Dermis microvascular lymphatic vessel endothelial cell (primary cell): ENCODE measurements at places on chromosomes 16 and 17.

- no peak for DNase-seq
These were observed 181.3 kb downstream of the HS3ST3A1 start for GRCh38 chr17:13420418-13420826.

- DNase-seq, result no peak
These were observed 118.8 kb upstream of the METRNL start for GRCh38 chr17:82960419-82961271.

- no peak for DNase-seq
These were observed 16.3 kb downstream of the MAPT start for GRCh38 chr17:45910667-45911066.

GRCh38 chr17:73562896-73563295, 81.3 kb downstream of the SDK2 start:
- no peak for DNase-seq

- no peak for DNase-seq
These were observed 23.1 kb upstream of the TMEM94 start for GRCh38 chr17:75433218-75433783.

- no peak for DNase-seq
These were observed 44.6 kb upstream of the ZNF750 start for GRCh38 chr17:82884341-82884969.

DNA sequence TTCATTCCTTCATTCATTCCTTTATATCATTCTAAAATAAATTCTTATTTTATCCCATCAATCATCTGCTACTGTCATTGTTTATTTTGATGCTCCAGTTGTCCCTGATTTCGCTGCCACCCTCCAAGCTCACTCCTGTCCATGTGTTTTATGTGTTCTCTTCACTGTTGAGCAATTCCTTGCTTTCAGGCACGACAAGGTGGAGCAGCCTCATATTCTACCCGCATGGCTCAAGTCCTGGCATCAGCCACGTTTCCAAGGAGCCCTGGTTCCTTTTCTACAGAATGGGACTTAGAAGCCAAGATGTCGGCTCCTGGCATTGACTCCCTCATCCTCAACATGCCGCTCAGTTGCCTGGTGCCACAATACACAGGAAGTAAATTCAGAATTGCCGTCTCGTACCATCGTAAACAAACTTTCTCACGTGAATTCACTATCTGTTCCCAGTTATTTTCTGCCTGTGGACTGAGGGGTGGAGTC, 139.0 kb downstream of the RPTOR start:
- DNase-seq, result no peak
